Left ventricle myocardium superior (tissue), 1 donor: ENCODE measurements at places on chromosomes 7 and 10.

GRCh38 chr10:93656155-93656554 is 43.8 kb downstream of the PDE6C start:
- DNase-seq: no peak

GRCh38 chr10:121942749-121943416 is 15.1 kb upstream of the ATE1 start:
- DNase-seq: no peak

DNA sequence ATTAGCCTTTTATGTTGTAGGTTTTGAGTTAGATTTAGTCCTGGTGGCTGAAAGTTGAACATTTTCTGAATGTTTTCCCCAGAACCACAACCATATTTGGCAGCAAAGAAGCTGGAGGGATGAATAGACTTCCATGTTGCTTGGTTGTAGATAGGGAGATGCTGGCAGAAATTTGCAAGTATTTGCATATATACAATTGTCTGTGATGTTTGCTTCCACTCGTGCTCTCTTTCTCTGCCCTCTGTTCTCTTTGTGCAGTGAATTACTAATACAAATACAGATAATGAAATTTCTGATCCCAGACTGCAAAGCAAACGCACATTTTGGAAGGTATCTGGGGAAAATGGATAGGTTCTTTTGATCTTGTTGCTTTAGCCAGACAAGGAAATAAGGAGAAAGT is 96.1 kb downstream of the SNX10 start:
- DNase-seq: no peak

DNA sequence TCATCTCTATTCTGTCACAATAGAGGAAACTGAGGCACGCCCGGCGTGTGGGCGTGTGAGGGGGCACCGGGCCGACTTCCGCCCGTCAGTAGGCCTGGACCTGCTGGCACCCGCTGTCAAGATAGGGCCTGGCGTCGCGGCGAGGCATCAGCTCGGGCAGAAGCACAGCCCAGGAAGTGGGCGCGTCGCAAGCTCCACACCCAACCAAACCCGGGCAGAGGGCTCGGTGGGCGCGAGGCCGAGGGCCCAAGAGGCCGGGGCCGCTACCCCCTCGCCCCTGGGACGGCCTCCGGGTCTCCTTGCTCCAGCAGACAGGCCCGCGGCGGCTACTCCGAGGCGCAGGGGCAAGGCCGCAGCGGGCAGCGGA is 91.2 kb downstream of the SPAG6 start:
- no peak for DNase-seq

GRCh38 chr7:122092964-122093797 is 50.9 kb downstream of the AASS start:
- peak; percentile 52 for DNase-seq

GRCh38 chr10:66167816-66168215 is 758.0 kb upstream of the LRRTM3 start:
- no peak for DNase-seq

DNA sequence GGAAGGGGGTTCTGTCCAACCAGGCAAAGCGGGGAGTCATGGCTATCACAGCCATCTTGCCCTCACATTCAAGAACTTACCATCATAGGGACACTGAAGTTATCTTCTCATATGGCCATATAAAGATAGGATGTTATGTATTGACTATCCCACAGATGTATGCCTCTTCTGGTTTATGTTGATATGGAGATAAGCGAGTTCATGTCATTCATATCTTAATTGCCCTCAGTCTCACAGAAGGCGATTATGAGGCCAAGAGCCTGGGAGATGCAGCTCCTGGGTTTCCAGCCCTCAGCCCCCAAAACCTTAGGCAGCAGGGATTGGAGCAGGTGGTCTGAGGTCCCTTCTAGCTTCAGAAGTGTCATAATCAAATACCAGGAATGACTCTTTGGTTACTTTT is 8.5 kb upstream of the ANKRD61 start:
- DNase-seq: no peak

DNA sequence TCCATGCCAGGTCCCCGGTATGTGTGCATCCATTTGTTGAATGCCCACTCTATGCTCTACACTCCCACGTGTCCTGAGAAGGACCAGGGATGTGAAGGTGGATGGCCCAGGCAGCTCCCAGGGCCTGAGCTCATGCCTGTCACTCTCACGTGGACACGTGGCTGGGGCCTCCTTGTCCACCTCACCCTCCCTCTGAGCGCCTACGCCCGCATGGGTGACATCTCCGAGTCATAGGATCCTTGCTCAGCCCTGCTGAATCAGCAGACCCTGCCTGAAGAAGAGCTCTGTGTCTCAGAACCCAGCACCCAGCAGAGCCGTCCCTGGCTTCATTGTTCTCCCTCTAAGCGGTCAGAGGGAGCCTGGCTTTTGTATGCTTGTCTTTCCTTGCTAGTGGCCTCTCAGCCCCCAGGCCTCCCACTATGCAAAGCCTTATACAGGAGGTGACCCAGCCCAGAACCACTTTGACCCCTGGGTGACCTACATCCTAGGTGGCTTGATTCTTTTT is 107.9 kb upstream of the PPIF start:
- DNase-seq: no peak

DNA sequence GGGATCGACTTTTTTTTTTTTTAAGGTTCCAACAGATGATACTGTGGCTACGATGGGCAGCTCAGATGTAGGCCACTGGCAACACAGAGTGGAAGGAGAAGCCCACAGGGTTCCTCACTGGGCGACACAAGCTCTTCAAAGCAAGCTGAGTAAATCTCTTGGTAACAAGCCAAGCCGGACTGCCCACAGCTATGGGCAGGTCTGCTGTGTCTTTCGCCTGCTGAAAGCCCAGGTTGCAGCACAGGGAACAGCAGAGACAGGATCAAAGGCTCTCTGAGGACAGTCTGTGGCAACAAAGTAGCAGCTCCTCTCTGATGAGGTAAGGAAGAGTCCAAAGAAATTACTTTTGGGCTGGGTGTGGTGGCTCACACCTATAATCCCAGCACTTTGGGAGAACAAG is 83.6 kb downstream of the KCNMA1 start:
- no peak for DNase-seq

GRCh38 chr7:94396037-94396431 is 1.3 kb downstream of the COL1A2 start:
- DNase-seq: no peak

DNA sequence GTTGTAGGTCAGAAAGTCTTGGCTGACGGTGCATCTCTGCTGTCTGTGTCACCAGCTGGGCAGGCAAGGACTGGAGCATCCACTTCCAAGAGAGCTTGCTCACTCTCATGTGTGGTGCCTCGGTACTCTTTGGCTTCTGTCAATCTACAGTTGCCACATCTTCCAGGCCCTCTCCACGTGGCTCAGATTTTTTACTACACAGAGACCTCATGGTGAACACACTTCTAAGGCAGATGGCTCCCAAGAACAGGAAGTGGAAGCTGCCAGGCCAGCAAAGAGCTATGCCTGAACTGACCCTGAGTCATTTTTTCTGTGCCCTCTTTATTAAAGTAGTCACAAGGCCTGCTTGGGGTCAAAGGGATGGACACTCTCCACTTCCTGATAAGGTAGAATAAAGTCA is 351.5 kb upstream of the AUTS2 start:
- DNase-seq: peak; percentile 34

- no peak for DNase-seq
Observed at GRCh38 chr10:92064506-92064905, 140.9 kb downstream of the BTAF1 start.
